ENCODE measurements at places on chromosomes 12 and 14. TPM values are rescaled to one million over a fixed set of nuclear protein-coding genes. Genes with fewer than 3 reads are reported as not detected.
A peak's percentile ranks its signal among the peaks of the same experiment; 100 is the strongest.

- DNase-seq: no peak
Observed at GRCh38 chr12:56769868-56770267, 6.7 kb downstream of the HSD17B6 start.

GRCh38 chr12:91935296-91935695 is 210.3 kb downstream of the BTG1 start:
- DNase-seq: no peak

DNA sequence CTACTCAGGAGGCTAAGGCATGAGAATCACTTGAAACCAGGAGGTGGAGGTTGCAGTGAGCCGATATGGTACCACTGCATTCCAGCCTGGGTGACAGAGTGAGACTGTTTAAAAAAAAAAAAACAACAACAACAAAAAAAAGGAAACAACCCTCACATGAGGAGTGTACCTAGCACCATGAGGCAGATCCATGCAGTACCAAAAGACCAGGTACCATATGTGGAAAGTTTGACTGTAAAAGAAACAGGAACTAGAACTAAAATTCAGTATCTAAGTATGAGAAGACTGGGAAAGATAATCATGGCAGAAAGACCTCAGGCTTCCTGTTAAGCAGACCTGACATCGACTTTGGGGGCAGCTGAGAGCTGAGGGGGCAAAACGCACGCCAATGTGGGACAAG is 55.1 kb downstream of the TRAFD1 start:
- DNase-seq: no peak

GRCh38 chr12:93943780-93944179 is 204.6 kb upstream of the PLXNC1 start:
- no peak for DNase-seq

GRCh38 chr12:81034926-81035325 is 43.0 kb upstream of the ACSS3 start:
- DNase-seq: no peak

DNA sequence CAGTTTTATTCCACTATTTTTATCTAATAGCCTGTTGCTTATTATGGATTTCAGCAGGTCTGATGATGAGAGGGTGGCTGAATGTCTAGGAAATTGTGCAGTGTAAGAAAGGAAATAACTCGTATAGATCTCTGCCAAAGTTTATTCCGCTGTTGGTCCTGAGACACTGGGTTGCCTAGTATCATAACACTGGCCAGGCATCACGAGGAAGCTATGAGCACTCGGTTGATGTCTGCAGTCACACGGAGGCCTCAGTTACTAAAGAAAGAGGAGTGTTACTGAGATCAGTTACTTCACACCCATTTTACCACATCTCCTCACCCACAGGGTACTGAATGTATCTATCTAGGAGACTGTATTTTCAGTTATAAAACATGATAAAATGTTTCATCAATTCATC is 21.9 kb downstream of the BHLHE41 start:
- no peak for DNase-seq

- DNase-seq: no peak
Observed at GRCh38 chr12:110931315-110931728, 10.9 kb upstream of the MYL2 start.

GRCh38 chr12:29694002-29694401 is 89.7 kb downstream of the TMTC1 start:
- no peak for DNase-seq

GRCh38 chr14:39229222-39229543 is 4.5 kb upstream of the MIA2 start:
- no peak for DNase-seq

- peak; percentile 66 for DNase-seq
Observed at GRCh38 chr14:103629503-103630121, 601 bp downstream of the KLC1 start.

DNA sequence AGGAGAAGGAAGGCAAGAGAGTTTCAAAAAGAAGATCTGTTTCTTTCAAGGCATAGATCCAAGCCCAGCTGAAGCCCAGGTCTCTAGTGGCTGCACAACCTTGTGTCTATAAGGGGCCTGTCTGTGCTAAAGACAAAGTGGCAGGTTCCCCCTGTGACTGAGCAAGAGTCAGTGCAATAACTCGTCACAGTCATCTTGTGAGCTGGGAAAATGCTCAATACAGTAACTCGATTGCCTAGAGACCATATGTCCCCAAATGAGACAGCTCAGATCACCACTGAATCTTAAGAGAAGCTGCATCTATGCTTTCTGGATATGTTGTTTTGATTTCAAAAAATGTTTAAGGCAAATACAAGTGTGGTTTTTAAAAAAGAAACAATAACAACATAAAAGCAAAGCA is 24.2 kb downstream of the ST8SIA1 start:
- DNase-seq: no peak

DNA sequence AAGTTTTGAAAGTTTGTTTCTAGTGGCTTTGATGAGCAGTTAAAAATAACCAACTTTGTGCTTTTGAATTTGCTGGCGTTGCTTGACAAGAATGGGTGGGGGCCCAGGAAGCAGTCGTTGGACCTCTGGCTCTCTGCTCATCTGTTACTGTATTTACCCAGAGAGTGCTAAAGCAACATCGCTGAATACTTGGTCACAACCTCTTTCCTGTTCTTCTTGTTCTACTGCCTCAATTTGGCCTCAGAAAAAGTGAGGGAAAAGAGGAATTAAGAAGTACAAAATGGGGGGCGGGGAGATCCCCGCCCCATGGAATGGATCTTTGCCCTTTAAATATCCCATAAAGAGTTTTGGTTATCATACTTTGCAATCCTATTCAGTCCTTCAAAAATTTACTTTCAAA is 221.5 kb upstream of the G2E3 start:
- no peak for DNase-seq

DNA sequence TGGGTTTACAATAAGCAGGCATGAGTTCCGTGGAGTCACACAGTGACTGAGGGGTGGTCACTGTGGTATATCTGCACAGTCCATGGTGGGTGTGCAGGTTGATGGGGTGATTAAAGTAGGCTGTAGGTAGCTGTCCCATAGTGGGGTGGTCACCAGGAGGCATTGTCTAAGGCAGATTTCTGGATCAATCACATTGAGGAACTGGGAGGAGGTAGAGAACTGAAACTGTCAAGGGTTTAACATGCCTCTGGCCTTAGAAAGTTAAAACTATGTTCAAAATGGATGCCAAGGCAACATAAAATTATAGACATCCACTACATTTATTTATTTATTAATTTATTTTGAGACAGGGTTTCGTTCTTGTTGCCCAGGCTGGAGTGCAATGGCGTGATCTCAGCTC is 8.3 kb downstream of the ADCK1 start:
- no peak for DNase-seq

- peak; percentile 88 for DNase-seq
Observed at GRCh38 chr14:24310646-24311604, at the start of gene LTB4R. LTB4R (plus strand) TSS chr14:24311502; CDS start chr14:24315652, 4,150 bp downstream.

DNA sequence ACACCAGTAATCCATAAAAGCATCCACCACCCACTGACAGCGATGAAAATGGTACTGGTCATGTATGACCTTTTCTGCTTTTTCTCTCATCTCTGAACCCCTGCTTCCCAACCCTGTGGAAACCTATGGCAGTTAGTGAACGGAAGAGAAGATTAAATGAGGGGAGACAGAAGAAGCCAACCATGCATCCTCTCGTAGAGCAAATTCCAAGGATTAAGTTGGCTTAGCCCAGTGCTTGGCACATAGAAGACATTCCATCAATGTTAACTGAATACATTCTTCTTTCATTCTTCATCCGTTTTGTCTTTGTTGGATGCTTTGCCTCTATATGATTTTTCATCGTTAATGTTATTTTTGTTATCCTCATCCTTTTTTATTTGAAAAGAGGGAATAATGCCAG is 339.7 kb upstream of the FLRT2 start:
- no peak for DNase-seq

DNA sequence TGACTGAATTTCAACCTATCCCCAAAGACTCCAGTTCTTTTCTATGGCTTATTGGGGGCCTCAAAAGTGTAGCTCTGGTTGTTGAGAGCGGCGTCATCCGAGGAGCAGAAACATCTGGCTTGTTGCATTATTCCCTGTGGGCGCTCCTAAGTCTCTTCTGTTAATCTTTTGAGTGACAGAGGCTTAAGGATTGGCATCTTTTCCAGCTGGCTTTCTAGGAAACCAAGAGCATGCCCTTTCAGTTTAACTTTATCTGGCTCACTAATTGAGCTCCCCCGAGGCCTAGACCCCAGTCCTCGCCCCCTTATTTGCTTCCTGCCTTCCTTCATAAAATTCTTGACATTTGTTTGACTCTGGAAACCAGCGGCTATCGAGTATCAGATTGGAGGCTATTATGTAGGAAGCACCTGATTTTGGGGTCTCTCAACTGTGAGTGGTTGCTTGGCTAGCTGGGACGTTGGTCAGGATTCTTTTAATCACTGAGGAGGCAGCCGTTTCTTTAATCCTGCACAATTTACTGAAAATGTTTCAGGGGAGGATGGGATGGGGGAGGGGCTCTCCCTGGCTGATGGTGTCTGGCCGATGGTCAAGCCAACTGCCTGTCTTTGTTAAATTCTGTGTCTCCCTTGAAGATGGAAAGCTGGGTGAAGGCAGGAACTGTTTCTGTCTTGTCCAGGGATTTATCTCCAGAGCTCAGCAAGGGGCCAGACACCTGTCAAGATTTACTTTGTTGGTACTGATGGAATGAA is 3.1 kb downstream of the SMOC1 start:
- no peak for DNase-seq

The DIO2 gene
- total RNA-seq: 0.02 TPM

The GALNT16 gene
- 1.0 TPM for total RNA-seq

The KRT79 gene
- total RNA-seq: not detected

The GARIN6 gene
- not detected for total RNA-seq

All from right lobe of liver (tissue), 6 donors.